ENCODE measurements at places on chromosomes 5 and 9.

DNA sequence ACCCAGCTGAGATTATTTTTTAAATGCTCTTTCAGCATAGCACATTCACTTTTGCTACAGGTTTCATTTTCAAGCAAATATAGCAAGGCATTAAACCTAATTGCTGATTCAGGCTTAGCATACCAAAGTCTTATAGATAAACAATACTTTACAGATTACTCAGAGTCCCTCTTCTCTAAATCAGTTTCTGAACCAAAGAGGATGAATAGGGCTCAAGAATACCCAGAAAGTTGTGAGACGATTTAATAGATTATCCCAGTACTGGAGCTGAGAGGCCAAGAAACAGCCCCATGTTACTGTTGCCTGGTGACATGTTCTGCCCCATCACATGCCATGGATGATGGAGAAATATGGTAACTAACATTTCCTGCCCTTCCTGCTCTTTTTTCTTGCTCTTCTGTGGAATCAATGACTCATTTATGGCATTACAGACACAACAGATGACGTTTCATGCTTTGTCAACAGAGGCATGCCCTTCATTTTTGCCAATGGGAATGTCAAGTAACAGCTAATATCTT is 18.1 kb upstream of the SSBP2 start:
- DNase-seq: peak; percentile 78

- no peak for DNase-seq
Observed at GRCh38 chr5:118486647-118487225, 501.6 kb downstream of the DTWD2 start.

DNA sequence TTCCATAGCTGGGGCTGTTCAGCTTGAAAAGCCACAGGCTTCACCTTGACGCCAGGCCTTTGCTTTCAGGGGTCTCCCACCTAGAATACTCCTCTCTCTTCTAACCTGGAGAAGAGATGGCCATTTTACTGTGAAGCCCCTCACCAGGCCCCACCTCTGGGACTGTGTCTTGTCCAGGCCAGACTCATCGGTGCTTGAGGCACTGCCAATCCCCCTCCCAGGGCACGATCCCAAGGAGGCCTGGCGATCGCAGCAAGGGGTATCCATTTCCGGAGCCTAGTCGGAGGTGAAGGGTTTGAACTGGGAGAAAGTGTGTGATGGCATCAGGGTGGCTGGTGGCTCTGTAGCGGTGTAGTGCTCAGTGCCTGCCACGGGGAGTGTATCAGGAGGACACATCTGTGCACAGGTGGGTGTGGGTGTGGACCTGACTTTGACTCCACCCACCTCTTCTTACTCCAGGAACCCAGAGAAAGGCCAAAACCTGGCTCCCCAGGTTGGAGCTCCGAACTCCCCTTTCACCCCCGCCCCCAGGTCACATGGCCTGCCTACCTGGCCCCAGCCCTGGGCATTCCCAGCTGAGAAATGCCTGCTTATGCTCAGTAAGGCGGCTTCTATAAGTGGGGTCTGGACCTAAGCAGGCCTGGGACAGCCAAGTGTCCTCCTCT is 27.4 kb upstream of the ENHO start:
- DNase-seq: no peak

GRCh38 chr5:119878712-119879111 is 249.4 kb downstream of the FAM170A start:
- no peak for DNase-seq

GRCh38 chr9:127021664-127022363 is 100.6 kb downstream of the ANGPTL2 start:
- no peak for DNase-seq

GRCh38 chr5:91118796-91119195 is 264.3 kb downstream of the ARRDC3 start:
- no peak for DNase-seq

- DNase-seq: no peak
Observed at GRCh38 chr5:172906436-172906835, 52.8 kb upstream of the RPL26L1 start.

DNA sequence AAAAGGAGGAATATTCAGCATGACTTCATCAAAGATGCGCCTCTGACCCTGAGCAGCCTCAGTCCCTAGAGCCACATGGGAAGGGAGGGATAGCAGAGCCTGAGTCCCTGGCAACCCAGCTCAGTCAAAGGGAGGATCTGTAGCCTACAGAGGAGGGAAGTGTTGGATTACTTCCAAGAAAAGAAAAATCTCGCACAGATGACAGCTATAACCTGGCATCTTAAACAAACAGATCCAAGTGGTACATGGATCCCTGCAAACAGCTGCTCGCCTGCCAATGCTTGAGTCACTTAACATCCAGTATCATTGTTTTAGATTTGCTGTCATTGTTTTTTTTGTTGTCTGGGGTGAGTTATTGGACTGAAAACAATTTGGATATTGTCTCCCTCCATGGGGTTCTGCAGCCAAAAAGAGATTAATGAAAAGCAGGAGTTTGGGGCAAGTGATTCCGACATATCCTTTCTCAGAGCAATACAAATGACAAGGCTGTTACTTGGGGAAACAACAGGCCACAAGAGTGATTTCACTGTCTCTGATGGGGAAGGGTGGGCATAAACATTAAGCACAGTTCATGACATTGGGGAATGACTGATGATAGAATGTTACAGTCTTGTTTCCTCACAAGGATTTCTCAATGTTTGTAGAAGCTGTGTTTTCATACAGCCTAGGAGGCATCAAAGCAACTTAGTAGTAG is 153.5 kb upstream of the KIF2A start:
- DNase-seq: peak; percentile 51

DNA sequence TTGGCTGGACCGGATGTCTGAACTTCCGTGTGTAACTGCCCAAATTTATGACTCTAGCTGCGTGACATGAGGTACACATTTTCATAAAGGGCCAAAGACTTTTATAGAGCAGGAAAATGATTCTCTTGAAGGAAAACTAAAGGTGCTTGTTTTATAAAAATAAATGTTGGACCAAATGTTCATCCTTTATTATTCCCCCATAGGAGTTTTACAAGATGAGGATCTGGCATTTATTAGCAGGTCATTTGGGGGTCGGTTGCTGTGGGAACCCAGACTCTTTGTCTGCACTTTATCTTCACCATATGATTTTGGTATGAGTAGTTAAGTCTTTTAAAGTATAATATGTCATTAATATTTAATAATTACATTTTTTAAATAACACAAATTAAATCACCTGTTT is 571.2 kb downstream of the EFNA5 start:
- no peak for DNase-seq

DNA sequence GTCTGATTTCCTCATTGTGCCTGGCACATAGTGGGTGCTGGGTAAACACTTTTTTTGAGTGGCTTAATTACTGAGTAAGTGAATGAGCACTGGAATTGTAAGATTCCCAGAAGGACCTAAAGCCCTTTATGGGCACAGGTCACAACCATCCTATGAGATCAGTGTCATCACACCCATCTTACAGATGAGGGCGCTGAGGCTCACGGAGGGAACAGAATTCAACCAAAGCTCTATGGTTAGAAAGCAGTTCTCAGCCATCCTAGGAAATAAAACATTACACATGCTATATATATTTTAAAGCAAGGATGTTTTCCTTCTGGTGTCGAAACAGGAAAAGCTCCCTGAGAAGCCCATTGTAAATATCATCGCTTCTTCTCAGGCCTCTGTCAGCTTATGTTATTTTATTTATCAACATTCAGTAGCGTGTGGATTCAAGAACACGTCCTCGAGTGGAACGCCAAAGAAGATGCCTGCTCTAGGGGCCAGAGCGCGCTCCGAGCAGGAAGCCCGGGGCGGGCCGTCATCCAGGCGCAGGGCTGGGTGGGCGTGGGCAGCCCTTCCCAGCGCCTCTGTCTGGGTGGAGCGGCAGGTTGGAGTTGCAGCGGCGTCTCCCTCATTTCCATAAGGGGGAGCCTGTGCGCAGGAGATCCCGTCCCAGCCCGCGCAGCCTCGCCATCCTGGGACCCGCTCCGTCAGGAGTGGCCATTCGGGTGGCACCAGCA is 155.8 kb upstream of the SMIM23 start:
- peak; percentile 40 for DNase-seq

DNA sequence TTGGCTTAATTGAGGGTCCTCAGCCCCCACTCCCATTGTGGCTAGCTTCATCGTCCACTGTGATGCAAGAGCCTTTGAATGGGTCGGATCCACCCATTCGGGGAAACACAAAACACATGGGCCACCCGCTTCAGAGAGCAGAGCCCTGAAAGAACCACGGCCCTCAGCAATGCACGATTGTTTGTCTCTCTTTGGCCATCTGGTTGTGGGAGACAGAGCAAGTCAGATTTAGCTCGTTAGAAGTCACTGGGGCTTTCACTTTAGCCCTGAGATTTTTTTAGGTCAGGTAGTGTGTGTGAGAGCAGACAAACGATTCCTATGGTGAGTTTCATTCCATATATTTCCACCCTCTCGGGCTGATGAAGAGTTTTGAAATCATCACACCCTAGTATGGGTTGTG is 12.9 kb upstream of the COL15A1 start:
- no peak for DNase-seq

Data from kidney glomerular epithelial cell (primary cell).